ENCODE measurements at places on chromosomes 4 and X.

GRCh38 chr4:182562350-182562749 is 319.1 kb downstream of the TENM3 start:
- no peak for DNase-seq

DNA sequence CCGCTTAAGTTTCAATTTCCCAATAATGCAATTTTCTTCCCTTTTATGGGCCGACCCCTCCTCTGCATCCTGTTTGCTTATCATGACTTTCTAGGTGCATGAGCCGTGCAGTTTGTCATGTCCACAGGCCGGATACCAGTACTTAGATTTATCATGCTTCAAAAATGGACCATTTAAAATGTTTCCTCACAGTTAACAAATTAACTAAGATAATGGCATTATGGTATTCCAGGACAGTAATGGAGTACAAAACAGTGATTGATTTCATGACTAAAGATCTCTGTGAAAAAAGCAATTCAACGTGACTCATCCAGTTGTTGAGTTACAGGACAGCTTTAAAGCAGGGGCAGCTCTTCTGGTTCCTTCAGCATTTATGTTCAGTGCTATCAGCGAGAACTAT is 23.0 kb downstream of the SNX25 start:
- DNase-seq, result no peak

DNA sequence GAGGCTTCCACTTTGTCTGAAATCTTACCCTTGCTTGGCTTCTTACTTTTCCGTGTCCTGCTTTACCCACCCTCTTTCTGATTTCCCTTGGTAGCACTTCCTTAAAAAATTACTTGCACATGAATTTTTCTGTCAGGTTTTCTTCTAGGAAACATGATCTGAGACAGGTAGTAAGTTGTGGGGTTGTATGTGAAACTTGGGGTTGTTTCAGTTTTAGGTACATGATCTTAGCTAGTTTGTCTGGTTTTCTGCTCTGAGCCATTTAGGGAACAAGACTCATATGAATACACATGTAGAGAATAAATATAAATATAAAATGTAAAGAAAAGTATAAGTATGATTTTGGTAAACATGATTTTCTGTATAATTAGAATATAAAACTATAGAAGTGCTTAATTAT is 17.4 kb upstream of the ARMCX2 start:
- DNase-seq, result no peak

DNA sequence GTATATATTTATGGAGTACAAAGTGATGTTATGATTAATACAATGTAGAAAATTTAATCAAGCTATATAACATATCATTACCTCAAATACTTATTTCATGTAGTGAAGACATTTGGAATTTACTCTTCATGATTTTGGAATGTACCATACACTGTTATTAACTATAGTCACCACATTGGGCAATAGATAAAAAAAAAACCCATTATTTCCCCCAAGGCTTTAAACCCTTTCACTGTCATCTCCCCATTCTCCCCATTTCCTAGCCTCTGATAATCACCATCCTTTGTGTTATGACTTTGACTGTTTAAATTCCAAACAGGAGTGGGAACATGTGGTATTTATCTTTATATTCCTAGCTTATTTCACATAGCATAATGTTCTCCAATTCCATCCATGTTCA is 2189.1 kb upstream of the AGA start:
- no peak for DNase-seq

- no peak for DNase-seq
These were observed 159.2 kb downstream of the SLC4A4 start for GRCh38 chr4:71498002-71498401.

DNA sequence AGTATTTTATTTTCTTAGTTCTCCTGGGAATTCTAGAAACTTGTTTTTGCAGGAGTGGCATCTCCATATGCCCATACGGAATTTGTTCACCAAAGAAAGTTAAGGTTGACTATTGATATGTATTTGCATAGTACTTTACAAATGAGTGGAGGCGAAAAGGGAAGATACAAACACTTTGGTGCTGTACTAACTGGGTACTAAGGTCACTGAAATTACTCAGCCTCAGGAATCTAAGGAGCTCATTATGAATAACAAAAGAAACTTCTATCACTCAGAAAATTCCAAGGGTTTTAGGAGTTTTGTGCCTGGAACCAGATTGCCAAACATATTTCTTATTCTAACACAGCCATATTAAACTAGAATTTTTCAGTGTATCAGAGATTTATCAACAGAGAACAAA is 27.4 kb upstream of the TMPRSS11B start:
- DNase-seq, result no peak

DNA sequence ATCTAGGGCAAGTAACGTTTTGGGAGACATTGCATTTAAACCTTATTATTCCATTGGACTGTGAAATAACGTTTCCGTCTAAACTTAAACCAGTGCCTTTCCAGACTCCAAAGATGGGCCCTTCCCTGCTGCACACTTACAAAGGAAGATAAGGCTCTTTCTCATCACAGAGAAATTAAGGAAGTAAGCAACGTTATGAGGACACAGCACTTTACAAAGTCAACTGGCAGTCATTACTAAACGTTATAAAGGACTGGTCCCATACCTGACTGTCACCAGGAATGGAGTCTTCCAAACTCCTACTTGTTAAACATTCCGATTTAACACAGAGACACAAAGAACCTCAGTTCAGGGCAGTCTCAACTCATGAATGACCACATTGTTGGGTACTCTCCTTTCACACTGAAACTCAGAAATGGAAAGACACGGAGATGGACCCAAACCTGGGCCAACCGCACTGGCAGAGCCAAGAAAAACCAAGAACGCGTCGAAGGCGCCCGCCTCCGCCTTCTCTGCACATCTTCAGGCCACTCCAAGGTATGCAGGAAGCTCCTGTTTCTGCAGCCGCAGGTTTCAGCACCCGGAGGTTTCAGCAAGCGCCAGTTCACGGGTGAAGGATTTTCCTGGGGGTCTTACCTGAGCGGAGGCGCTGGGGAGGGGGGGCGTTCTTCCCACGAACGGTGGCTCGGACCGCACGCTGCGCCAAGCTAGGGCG is 670 bp downstream of the PAPSS1 start:
- no peak for DNase-seq

DNA sequence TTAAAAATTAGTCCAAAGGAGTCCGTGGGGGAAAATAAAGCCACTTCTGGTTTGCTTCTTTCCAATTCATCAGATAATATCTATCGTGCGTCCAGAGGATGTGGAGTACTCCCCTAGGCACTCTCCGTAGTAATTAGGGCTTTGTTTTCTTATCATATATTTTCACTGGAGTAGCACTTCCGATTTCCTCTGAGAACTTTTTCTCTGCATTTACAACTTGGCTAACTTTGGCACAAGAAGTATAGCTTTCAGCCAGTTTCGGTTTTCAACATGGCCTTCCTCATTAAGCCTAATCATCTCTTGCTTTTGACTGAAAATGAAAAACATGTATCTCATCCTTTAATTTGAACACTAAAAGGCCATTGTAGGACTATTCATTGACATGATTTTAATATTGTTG is 80.5 kb downstream of the CASP3 start:
- no peak for DNase-seq

DNA sequence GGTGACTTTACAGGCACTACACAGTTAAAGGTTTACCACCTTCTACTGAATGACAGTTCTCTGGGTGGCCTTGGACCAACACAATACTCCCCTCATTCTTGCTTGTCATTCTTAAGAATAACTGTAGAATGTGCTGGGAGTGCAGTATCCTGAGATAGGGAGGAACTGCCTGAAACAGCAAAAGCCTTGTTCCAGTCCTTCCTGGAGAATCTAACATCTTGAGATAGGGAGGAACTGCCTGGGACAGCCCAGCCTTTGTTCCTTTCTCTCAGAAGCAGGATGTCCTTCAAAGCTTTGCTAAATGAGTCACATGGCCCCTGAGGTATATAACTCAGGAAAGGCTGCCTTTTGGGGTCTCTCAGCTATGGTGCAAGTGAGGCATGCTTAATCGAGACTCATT is 145.7 kb upstream of the MBNL3 start:
- no peak for DNase-seq

DNA sequence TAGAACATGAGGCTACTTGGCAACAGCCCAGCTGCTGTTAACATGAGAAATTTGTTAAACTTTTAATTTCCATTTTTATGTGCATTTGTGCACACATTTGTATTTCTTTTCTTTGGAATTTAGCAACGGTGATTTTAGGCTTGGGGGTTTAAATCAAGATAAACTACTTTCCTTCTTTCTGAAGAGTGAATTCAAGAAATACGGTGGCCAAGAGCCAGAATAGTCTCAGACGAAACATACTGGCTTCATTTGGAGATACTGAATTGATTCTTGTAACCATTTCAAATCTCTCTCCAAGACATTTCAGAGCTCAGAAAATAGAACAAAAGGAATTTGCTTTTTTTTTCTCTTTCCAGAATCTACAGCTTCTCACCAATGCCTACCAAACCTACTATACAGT is 134.1 kb upstream of the SCML1 start:
- no peak for DNase-seq

GRCh38 chrX:151679798-151680402 is 15.4 kb upstream of the PRRG3 start:
- no peak for DNase-seq

GRCh38 chr4:100461807-100462605 is 55.8 kb downstream of the EMCN start:
- no peak for DNase-seq

GRCh38 chr4:68872643-68873502 is 57.1 kb downstream of the UGT2B10 start:
- DNase-seq, result no peak

GRCh38 chr4:79653871-79654270 is 245.8 kb upstream of the GK2 start:
- no peak for DNase-seq

DNA sequence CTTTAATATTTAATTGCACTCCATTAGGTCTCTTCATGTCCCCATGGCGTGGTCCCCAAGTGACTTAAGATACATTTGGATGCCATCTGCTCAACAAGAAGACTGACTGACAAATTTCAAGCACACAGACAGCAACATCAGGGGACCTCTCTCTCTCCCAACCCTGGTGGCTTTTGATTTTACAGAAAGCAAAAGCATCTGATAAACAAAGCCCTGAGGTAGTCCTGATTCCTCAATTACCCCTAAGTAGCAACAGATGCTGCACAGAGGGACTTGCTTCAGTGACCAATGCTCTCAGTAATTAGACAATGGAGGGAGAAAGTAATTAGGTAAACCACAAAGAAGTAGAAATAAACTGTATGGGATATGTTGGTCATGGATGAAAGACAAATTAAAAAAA is 426.4 kb downstream of the INPP4B start:
- no peak for DNase-seq

DNA sequence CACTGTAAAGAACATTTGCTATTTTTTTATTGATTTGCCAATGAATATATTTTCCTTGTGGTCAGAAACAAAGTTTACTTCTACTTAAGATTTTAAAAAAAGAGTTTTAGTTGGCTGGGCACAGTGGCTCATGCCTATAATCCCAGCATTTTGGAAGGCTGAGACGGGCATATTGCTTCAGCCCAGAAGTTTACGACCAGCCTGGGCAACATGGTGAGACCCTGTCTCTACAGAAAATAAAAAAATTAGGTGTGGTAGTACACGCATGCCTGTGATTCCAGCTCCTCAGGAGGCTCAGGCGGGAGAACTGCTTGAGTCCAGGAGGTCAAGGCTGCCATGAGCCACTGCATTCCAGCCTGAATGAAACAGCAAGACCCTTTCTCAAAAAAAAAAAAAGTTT is 36.8 kb downstream of the LRP2BP start:
- no peak for DNase-seq

GRCh38 chr4:38382520-38382919 is 281.5 kb upstream of the KLF3 start:
- DNase-seq, result no peak

DNA sequence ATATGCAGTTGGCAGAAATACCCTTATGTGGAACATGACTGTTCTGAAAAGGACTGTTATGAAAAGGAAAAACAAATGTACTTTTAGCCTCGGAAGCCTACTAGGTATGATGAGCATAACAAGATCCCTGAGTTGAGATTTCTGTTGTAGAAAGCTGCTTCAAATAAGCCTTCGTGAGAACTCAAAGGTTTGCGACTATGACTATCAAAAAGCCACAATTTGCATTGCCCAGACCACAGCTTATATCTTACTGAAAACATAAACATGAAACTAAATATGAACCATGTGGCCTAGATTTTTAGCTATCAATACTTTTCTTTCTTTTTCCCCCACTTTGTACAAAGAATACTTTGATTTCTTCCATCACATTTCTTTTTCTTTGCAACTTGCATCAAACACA is 398.2 kb upstream of the LCORL start:
- no peak for DNase-seq

- no peak for DNase-seq
These were observed 162.2 kb upstream of the GPR101 start for GRCh38 chrX:137195991-137196390.

GRCh38 chr4:666436-666810 is 7.7 kb downstream of the ATP5ME start:
- no peak for DNase-seq

DNA sequence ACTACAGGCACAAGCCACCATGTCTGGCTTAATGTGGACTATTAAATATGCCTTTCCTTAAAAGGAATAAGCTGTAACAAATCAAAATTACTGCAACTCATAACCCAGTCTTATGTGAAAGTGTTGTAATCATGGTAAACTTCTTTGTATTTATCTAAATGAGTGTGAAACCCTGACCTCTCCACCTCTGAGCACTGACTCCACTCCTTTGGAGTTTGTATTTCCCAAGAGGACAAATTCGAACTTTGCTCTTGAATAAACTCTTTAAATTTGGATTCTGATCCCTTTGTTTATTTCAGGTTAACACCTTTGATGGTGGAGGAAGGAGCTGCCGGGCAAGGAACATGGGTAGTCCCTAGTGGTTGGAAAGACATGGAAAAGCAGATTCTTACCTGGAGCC is 48.3 kb upstream of the FAM9A start:
- DNase-seq, result no peak

DNA sequence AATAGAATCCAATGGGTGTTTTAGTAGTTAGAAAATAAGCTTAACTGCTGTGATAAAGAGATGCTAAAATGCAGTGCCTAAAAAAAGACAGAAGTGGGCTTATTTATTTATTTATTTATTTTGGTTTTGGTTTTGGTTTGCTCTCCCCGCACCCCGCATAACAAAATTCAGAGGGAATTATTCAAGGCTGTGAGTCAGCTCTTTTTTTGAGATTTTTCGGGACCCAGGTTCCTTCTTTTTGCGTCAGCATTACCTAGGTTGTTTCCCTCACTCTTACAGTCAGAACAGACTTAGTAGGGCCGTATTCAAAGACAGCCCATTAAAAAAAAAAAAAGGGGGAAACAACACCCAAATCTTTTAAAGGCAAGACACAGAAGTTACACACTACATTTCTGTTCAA is 1495.5 kb upstream of the ADGRL3 start:
- no peak for DNase-seq

- DNase-seq, result no peak
These were observed 211.5 kb downstream of the PDGFRA start for GRCh38 chr4:54440394-54441136.

DNA sequence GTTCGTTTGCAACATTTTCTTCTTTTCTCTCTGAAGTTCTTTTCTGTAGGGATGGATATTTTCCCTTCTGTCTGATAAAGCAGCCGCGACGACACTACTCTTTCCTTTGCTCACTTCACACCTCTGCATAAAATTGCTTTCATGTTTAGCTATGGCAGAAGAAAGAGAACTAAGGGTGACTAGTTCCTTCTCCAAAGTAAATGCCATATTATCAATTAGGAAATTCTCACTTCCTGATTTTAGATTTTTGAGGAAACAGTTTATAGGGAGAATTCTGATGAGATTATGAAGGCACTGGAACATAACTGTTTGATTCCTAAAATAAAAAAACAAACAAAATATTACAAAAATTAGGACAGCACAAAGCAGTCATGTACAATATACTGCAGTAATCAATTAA is 29.2 kb downstream of the FANCB start:
- no peak for DNase-seq
